ENCODE measurements at places on chromosomes 2 and 18.

GRCh38 chr2:241615522-241616052, 21.4 kb downstream of the THAP4 start:
- DNase-seq, result no peak

DNA sequence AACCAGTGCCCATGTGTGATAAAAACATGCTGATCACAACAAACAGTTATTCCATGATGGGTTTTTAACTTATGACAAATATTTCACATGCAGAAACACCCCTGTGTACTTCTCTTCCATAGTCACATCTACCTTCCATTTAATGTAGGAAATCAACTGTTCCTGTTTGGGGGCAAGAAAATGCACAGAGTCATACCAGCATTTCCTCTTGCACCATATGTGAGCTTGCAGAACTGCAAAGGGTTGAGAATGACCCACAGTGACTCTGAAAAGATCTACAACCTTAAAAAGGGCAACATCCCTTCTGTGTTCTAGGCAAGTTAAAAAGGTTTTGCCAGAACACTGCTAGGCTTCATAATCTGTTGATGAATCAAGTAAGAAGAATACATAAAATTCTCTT, 9.9 kb downstream of the BMP10 start:
- no peak for DNase-seq

DNA sequence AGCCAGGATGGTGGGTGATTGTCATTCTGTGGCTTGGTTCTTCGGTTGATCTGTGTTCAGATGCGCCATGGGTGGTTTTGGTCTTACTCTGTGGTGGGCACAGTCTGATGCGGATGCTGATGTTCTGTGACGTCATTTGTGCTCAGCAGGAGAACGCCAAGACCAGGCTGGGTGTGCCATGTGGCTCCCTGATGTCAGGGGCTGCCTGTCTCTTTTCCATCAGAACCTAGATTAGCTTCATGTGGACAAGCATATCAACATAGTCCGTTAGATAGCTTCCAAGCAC, 100.6 kb upstream of the ARL4C start:
- DNase-seq, result no peak

DNA sequence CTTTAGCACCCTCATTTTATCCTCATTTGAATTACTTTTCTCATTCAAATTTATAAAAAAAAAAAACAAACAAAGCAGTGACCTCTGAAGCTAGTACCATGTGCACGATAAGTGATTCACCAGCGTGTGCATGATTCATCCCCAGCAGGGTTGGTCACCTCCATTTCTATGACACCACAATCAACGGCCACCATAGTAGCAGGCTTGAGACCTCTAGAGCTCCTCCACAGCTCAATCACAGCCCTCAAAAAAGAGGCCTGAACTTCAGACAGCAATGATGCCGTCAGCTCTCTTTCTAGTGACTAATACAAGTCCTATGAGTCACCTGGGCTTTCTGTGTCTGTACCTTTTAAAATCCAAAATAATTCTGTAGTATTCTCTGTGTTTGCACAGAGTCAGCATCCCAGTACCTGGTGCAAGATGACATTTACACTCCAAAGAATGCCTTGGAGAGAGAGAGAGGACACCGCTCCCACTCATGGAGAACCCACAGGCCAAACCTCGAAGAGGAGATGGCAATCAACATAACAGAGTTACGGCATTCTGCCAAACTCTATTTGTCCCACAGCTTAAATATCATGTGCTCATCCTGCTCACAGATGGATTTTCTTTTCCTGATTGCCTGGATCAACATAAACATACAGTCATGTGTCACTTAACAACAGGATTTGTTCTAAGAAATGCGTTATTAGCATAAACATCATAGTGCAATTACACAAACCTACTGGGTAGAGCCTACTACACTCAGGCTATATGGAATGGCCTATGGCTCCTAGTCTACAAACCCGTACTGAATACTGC, 58.7 kb downstream of the L3MBTL4 start:
- DNase-seq, result no peak

- no peak for DNase-seq
Measured at GRCh38 chr2:165287094-165287778, 48.0 kb downstream of the SCN2A start.

Data from NCI-H187 treated with DMSO at 0.1 percent for 48 hours (cell line).